ENCODE measurements at places on chromosomes 11 and 22.

DNA sequence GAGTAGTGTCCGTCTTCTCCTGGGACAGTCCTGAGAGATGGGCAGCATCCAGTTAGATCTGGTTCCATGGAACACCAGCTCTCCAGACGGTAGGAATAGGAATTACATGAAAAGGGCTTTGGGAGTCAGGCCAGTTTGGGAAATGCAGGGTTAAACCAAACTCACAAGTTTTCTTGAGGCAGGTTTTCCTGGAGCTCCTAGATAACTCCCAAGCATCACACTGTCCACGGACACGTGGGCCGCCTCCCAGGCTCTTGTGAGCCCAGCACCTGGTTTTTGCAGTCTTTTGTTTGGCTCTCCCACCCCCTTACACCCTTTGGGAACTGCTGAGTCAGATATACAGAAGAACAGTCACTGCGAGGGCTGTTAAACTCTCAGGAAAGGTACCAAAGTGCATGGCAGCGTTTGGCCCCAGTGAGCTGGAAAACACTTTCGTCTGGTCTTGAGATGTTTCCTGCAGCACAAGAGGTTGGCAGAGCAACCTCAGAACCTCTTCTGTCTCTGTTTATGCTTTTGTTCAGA, 90.0 kb downstream of the BCR start:
- no peak for DNase-seq

- no peak for DNase-seq
Measured at GRCh38 chr22:27435844-27436576, 365.5 kb downstream of the MN1 start.

DNA sequence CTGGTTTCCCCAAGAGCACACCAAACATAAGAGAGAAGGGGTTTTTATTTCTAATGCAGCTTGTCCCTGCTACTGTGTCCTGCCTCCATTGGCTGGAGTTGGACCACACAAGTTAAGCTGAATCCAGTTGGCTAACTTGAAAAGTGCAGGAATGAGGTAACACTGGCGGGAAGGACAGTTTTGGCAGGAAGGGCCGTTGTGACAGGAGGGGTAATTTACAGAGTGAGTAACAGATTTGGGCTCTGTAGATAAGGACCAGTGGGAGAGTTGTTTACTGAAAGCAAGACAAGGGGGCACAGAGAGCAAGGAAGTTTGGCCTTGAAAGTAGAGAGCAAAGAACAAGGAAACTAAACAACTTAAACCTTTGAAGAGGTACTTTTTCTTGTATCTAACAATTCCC, 1623.3 kb upstream of the RAG2 start:
- DNase-seq, result no peak

DNA sequence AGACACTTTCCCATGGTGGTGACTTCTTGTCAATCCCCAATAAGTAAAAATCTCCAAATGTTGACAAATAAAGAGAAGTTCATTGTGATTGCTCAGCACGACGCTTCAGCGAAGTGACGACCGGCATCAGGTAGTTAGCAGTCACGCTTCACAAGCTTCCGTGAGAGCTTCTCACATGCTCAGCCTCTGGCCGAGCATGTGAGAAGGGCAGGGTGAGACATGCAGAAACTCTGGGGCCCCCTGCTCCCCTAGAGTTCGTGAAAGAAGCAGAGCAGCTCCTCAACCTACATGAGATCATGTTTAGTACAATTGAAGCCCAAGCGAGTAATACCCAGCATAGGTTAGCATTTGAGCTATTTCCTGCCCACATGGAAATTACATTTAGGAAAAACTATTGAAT, 4.4 kb upstream of the C11orf16 start:
- no peak for DNase-seq

GRCh38 chr11:113773092-113773415, 438 bp downstream of the ZW10 start:
- peak; percentile 23 for DNase-seq

DNA sequence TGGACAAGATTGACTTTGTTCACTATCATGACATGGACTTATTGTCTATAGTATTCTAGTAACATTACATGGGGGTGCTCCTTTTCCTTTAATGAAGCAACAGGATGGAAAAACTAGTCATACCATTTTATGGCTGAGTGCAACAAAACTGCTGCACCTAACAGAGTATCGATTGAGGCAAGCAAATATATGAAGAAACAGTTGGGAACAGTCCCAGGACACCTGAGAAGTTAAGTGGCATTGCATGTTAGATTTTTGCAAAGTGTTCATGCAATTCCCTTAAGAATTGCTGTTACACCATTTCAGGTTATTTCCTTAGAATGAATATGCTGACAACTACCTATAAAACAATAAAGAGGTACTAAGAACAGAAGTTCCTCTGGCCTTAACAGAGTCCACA, 541.5 kb upstream of the ANO3 start:
- DNase-seq, result no peak

DNA sequence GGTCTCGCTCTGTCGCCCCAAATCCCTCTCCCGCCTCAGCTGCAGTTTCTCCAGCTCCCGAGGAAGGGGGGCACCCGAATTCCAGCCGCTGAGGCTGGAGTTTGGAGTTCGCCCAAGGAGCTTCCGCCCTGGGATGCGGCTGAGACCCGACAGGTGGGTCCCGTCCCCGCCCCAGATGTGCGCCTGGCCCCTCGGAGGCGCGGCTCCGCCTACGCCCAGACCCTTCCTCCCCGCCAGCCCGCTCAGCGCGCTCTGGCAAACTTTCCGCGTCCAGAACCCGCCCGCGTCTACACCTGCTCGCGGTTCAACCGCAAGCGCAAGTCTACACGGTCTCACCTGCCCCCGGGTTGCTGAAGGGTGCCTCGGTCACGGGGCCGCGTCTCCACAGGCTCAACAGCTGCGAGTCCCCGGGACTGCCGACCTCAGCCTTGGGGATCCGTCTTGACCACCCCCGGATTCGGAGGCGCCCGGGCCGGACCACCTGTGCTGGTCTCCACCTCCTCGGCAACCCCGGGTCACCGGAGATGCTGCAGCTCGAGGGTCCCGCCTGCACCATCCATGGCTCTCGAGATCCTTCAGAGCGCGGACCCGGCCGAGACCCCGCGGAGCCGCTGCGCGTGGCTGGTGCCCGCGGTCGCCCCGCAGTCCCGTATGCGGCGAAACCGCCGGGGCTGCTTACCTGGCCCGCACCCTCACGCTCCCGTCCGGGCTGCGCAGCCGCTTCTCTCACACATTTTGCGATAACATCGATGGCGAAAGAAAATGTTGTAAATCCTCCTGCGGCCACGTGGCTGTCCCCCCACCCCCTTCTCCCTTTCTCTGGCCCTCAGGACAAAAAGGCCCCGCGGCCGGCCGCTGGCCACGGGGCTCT, 63.6 kb downstream of the NFAM1 start:
- peak; percentile 81 for DNase-seq

DNA sequence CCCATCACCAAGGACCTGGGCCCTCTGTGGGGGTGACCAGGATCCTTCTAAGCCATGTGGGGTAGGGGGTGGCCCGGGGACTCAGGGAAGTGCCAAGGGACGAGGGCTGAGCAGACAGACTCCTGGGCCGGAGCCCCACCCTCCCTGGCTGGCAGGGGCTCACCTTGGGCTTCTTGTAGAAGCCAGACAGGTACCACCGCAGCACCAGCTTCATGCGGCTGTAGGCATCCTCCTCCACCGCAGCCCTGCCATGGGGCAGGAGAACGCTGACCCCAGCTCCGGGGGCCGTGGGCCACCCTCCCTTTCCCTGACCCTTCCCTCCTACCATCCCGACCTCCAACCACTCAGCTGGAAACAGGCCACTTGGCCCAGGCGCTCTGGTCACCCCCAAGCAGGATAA, 45.9 kb upstream of the CARS1 start:
- no peak for DNase-seq

- no peak for DNase-seq
Measured at GRCh38 chr11:85749884-85750283, 61.1 kb downstream of the SYTL2 start.

DNA sequence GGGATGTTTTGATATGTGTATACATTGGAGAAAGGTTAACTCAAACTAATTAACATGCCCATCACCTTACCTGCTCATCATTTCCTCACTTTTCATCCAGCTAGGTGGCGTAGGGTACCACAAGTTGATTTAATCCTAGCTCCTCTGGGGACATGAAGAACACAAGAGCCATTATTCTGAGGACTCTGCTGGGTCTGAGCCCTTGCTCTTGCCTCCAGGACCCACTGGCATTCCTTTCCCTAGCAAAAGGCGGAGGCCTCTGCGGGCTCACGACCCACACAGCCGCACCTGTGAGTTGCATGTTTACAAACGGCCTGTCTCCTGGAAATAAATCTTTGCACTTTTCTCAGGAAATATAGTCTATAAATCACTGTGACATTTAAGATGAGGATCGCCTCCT, 871.9 kb downstream of the TBC1D22A start:
- no peak for DNase-seq

GRCh38 chr11:117814766-117815261, 9.7 kb downstream of the FXYD2 start:
- DNase-seq, result no peak

DNA sequence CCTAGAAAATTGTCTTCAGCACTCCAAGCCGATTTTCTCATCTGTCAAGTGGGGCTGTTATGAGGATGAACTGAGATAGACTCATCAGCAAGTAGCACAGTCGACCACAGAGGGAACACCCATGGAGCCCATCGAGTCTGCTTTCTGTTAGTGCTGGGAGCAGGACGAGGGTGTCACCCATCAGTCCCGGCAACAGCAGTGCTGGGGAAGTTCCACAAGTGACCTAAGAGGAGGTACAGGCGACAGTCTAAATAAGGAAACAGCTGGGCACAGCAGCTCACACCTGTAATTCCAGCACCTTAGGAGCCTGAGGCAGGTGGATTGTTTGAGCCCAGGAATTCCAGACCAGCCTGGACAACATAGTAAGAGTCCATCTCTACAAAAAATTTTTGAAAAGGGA, 9.7 kb downstream of the RTL6 start:
- DNase-seq, result no peak
